A549 treated with Hydrocortisone at 1 μM for 4 hours (cell line): ENCODE measurements at places on chromosomes 13 and 19. TPM values are rescaled to one million over a fixed set of nuclear protein-coding genes. Genes with fewer than 3 reads are reported as not detected.

Gene ITM2B
- 125 to 175 TPM (median 161 TPM) in 5 replicates for total RNA-seq

Gene ZNF699
- total RNA-seq = 0.85 to 1.4 TPM (median 1.3 TPM) in 5 replicates

Gene GARIN5A
- total RNA-seq = 1.4 to 2.5 TPM (median 2.2 TPM) in 5 replicates

Gene ZNF723
- not detected in 5 replicates for total RNA-seq

Gene FTL
- total RNA-seq = 16,127 to 23,622 TPM (median 17,895 TPM) in 5 replicates

Gene GGACT
- 2.5 to 4.7 TPM (median 3.5 TPM) in 5 replicates for total RNA-seq
